ENCODE measurements at places on chromosomes 7 and 10. TPM values are rescaled to one million over a fixed set of nuclear protein-coding genes. Genes with fewer than 3 reads are reported as not detected.

Gene RSU1
- 46.4 TPM for total RNA-seq

DNA sequence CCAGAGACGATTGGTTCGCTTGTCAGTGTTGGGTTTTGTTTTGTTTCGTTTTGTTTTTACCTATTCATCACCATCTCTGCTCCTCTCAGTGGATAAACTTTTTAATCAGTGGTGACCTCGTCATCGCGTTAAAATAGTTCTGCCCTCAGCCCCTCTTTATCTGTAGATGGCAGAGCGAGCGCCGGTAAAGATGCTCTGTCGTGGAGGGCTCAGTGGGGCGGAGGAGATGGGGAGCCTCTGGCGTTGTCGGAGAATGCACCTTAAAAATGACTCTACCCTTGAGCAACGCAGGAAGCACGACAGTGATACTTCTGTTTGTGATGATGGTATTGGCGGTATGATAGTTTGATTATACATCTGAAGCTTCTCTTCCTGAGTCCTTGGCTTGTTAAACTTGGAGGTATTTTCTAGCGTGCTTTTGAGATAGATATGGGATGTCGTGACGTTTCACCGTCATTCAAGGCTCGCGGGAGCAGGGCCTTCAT, 554 bp downstream of the CSGALNACT2 start:
- H3K27ac ChIP-seq, result no peak overlapping the region
- H3K4me1 ChIP-seq, result peaks cover 14% of the 10 kb centered on the region
- H3K4me3 ChIP-seq, result peak overlapping the region; percentile 89
- DNase-seq, result no peak
- no peaks in the 10 kb centered on the region for H3K36me3 ChIP-seq

GRCh38 chr7:92755680-92756079, 80.7 kb downstream of the CDK6 start:
- peak overlapping the region; percentile 22 for H3K27ac ChIP-seq
- DNase-seq, result no peak
- peaks cover 76% of the 10 kb centered on the region for H3K4me1 ChIP-seq
- H3K36me3 ChIP-seq, result peaks cover 5% of the 10 kb centered on the region

- no peak for DNase-seq
- H3K27ac ChIP-seq, result no peak overlapping the region
- no peaks in the 10 kb centered on the region for H3K36me3 ChIP-seq
- H3K4me1 ChIP-seq, result peaks cover 31% of the 10 kb centered on the region
- H3K27me3 ChIP-seq, result peaks cover 82% of the 10 kb centered on the region
Measured at GRCh38 chr7:128912281-128912680, 1.8 kb upstream of the KCP start.

Measured in WTC11 (cell line).